Activated CD4-positive, alpha-beta T cell treated with anti-CD3 and anti-CD28 coated beads for 1 hour (primary cell): ENCODE measurements at places on chromosomes 16 and 17.
A peak's percentile ranks its signal among the peaks of the same experiment; 100 is the strongest.

DNA sequence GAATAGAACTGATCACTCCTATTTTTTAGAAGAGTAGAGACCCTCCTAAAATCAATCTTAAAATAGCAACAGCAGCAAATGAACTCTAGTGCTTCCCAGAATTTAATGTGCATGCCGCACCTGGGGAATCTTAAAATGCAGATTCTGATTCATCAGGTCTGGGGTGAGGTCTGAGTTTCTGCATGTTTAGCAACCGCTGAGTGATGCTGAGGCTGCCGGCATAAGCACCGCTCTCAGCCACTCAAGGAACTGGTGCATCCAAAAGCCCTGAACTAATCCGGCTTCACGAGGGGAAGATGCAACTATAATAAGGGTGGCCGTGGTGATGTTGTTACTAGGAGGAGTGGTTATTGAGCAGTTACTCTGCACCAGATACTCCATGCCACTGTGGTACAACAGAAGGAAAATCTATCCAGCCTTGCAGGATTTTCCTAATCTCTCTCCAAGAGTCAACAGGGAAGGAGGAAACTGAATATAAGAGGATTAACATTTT lies 19.7 kb downstream of the SDK2 start:
- no peak for DNase-seq

GRCh38 chr16:65702707-65703402 lies 581.0 kb upstream of the CDH11 start:
- no peak for DNase-seq

DNA sequence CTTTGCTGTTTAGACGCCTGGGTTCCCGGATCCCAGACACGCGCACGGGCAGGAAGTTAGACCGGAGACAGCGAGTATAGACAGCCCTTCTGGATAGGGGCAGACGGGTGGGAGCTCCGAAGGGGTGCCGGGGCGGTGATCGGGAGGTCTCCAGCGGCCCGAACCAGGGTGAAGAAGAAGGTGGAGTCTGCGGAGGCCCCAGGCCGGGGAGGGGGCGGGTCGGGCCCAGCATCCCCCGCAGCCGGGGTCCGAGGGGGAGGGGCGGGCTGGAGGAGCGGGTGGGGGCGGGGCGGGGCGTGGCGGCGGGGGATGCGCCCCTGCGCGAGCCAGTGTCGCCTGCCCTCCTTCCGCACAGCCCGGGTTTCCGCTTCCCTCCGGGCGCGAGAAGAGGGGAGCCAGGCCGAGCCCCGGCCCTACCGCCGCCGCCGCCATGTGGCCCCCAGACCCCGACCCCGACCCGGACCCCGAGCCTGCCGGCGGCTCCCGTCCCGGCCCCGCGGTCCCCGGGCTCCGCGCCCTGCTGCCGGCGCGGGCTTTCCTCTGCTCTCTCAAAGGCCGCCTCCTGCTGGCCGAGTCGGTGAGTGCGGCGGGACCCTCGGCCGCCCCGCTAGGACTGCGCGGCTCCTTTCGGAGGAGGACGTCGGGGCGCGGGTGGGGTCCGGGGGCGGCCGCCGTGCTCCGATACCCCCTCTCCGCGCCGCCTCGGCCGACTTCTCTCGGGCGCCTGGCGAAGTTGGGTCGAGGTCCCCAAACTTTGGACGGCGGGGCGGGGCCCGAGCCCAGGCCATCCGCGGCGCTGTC lies at the start of gene CMTM3:
Gene CMTM3, plus strand, starts transcription at position 329 of the 801 bp plus-strand sequence. Its CDS starts 102 bp downstream, at position 431.
- peak; percentile 63 for DNase-seq

- DNase-seq = no peak
Observed at GRCh38 chr16:67378642-67379041, 14.7 kb downstream of the TPPP3 start.

DNA sequence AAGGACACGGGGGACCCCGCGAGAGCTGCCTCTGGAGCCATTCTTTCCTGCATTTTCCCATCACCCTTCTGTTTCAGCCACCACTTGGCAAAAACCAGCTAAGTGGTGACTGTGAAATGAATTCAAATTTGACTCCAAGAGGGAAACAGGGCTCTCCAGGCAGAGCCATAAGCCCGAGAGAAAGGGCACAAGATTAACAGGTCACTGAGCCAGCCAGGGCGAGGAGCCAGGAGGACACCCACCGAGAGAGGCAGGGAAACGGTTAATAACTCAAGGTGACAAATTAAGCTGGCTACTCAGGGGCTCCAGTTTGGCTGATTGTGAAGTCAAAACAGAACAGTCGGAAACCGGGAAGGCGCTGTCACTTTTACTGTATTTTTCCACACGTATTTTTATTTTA lies 67.8 kb upstream of the SOX9 start:
- DNase-seq = no peak

GRCh38 chr17:42409523-42410318 lies 13.3 kb downstream of the CAVIN1 start:
- DNase-seq = no peak

GRCh38 chr17:65572581-65573281 lies 11.3 kb upstream of the AXIN2 start:
- no peak for DNase-seq

DNA sequence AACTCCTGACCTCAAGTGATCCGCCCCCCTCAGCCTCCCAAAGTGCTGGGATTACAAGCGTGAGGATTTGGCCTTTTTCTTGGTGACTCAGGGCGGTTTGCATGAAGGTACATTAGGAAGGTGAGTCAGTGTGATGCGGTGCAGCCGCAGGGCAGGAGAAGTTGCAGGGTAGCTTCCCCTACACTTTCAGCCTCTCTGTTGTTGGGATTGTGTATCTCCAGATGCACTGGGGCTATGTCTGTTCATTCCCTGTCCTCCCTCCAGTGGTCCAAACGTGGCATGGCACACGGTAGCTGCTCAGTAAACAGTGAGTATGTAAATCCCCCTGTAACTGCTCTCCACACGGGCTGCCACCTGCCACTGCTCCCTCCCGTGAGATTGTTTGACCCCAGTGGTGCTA lies 109.1 kb upstream of the CDC42EP4 start:
- no peak for DNase-seq

GRCh38 chr17:9875441-9875840 lies 29.6 kb downstream of the RCVRN start:
- DNase-seq = no peak
